Smooth muscle cell of the coronary artery (primary cell): ENCODE measurements at places on chromosomes 2 and 18. TPM values are rescaled to one million over a fixed set of nuclear protein-coding genes. Genes with fewer than 3 reads are reported as not detected.

GRHL1 gene
- 0.08 and 0.70 TPM in 2 replicates for total RNA-seq

CYP1B1 gene
- 5.1 and 226 TPM in 2 replicates for total RNA-seq

HOXD11 gene
- not detected in 2 replicates for total RNA-seq

SP140 gene
- total RNA-seq: 0.53 TPM in 1 of 2 replicates, not detected in the other

ST3GAL5 gene
- 21.4 and 29.5 TPM in 2 replicates for total RNA-seq

IL37 gene
- total RNA-seq: not detected in 2 replicates

CFC1 gene
- total RNA-seq: not detected in 2 replicates

OXER1 gene
- total RNA-seq: under 0.01 TPM in 2 replicates

PRKAG3 gene
- total RNA-seq: 4.1 TPM in 1 of 2 replicates, not detected in the other
